ENCODE measurements at places on chromosomes 3 and 15. TPM values are rescaled to one million over a fixed set of nuclear protein-coding genes. Genes with fewer than 3 reads are reported as not detected.

Gene RGMA
- 1.3 TPM for total RNA-seq

Gene LAMB2
- 2,279 TPM for total RNA-seq

Gene TPRG1
- total RNA-seq: 0.52 TPM

Gene PDCD10
- 53.9 TPM for total RNA-seq

Gene TRA2B
- 72.1 TPM for total RNA-seq

Gene ROPN1
- not detected for total RNA-seq

Gene RTP3
- not detected for total RNA-seq

Gene AP2M1
- total RNA-seq: 399 TPM

Gene ZNF621
- 18.5 TPM for total RNA-seq

Gene GABRG3
- not detected for total RNA-seq

Gene RETNLB
- not detected for total RNA-seq

Gene REC114
- not detected for total RNA-seq

Gene GPR62
- 0.07 TPM for total RNA-seq

Gene TGM4
- not detected for total RNA-seq

Gene CRYGS
- total RNA-seq: 0.89 TPM

Gene PRC1
- total RNA-seq: 47.7 TPM

Gene ACTRT3
- total RNA-seq: 6.4 TPM

Gene SPATA12
- not detected for total RNA-seq

Gene FAM81A
- total RNA-seq: 0.33 TPM

Gene EIF2B5
- 27.2 TPM for total RNA-seq

Gene DUOX1
- not detected for total RNA-seq

Gene ACKR4
- 24.0 TPM for total RNA-seq

Gene GADL1
- not detected for total RNA-seq

Gene NUDT16
- 14.0 TPM for total RNA-seq

Gene CCK
- 0.13 TPM for total RNA-seq

Gene ARGFX
- not detected for total RNA-seq

Gene NR2F2
- total RNA-seq: 62.9 TPM

Gene AGBL1
- not detected for total RNA-seq

Gene TMCO5A
- not detected for total RNA-seq

Gene RAB6B
- total RNA-seq: 4.2 TPM

Gene WDR49
- total RNA-seq: 0.56 TPM

Gene DCLK3
- 0.59 TPM for total RNA-seq

Gene OXSM
- 9.8 TPM for total RNA-seq

Gene IL17RB
- under 0.01 TPM for total RNA-seq

Gene COL6A5
- total RNA-seq: not detected

Gene TPRA1
- 49.5 TPM for total RNA-seq
